ENCODE measurements at places on chromosomes 4 and X.

DNA sequence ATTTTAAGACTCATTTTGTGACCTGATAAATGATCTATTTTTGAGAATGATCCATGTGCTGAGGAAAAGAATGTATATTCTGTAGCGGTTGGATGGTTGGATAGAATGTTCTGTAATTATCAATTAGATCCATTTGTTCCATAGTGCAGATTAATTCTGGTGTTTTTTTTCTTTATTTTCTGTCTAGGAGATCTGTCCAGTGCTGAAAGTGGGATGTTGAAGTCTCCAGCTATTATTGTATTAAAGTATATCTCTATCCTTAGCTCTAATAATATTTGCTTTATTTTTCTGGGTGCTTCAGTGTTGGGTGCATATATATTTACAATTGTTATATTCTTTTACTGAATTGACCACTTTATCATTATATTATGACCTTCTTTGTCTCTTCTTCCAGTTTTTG, 1344.9 kb upstream of the TENM3 start:
- no peak for DNase-seq

- DNase-seq, result no peak
Observed at GRCh38 chrX:150696331-150696730, 3.1 kb downstream of the MTMR1 start.

GRCh38 chrX:55777596-55777995, 60.0 kb downstream of the RRAGB start:
- DNase-seq, result no peak

GRCh38 chr4:78079726-78080430, 22.8 kb downstream of the FRAS1 start:
- no peak for DNase-seq

- peak; percentile 77 for DNase-seq
Observed at GRCh38 chr4:183098723-183099536, at the start of gene WWC2. Gene WWC2 (plus strand): TSS chr4:183099257. CDS start chr4:183099492, 235 bp downstream.

DNA sequence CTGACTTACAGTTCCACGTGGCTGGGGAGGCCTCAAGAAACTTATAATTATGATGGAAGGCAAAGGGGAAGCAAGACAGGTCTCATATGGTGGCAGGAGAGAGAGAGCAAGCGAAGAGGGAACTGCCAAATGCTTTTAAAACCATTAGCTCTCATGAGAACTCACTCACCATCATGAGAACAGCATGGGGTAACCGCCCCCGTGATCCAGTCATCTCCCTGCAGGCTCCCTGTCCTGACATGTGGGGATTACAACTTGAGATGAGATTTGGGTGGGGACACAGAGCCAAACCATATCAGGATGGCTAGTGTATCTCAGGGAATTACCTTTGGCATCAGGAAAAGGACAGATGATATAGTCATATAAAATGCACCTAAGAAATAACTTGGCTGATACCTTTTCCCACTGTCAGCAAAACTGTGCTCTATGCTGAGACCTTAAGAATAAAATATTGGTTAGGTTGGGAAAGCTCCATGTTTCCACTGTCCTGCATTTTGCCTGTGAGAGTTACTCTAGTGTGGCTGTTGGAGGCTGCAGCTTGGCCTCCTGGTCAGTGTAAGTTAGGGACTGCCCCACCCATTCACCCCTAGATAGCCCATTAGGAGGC, 110.3 kb downstream of the UCHL1 start:
- no peak for DNase-seq

- DNase-seq, result no peak
Observed at GRCh38 chr4:53355930-53356521, 9.8 kb downstream of the SCFD2 start.

DNA sequence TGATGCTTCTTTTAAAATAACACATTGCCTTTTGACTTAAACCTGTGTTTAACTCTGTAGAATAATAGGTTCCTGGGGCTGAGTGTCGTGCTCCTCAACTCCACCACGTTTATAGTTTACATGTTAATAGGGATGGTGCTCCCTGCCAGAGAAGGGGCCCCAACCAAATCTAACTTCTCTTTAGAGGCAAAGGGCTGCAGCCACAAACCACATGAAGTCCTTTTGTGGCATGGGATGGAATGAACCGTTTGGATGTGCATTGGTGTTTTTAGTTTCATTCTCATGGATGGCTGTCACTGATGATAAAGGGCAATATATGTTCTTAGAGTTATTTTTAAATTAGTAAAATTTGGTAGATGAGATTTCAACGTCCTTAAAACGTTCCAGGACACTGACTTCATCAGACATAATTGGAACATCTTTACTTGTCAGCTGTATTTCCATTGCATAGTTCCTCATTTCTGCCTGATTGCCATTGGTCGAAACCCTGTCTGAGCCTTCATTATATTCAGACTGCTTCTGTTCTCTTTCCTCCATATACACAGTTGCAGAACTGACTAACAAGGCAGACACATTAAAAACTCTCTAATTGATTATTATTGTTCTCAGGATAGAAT, 60.4 kb upstream of the HPF1 start:
- DNase-seq, result no peak

- DNase-seq, result peak; percentile 40
Observed at GRCh38 chr4:174714393-174715211, 114.4 kb downstream of the GLRA3 start.

DNA sequence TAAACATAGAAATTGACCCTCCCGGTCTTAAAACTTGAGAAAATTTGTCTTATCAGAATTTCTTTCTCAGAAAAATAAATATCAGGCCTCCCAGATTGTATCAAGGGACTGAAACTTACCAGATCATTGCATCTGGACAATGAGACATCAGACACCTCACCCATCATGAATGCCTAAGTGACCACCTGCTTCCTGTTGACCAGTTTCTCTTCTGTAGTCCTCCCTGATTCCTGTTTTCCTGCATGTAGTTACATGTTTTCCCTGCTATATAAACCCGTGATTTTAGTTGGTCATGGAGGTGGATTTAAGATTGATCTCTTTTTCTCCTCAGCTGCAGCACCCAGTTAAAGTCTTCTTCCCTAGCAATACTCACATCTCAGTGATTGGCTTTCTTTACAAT, 548.1 kb downstream of the PPP4R3C start:
- no peak for DNase-seq

DNA sequence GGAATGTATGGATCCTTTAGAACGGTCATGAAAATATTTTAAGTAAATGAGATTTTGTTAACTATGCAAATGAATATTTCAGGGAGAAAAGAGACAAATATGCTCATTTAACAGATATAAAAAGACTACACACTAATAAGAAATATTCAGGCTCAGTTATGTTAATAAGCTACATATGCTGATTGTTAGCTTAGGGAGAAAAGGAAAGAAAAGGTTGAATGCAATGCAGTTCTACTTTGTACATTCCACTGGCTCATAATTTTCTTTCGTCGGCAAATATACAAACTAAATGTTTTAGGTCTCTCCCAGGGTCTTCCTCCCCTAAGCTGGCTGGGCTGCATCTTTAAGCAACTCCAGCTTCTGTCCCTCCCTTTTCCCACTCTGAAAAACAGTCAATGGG, 2.7 kb upstream of the RTL3 start:
- DNase-seq, result no peak

- DNase-seq, result no peak
Observed at GRCh38 chrX:133640161-133641015, 225.1 kb upstream of the GPC4 start.

DNA sequence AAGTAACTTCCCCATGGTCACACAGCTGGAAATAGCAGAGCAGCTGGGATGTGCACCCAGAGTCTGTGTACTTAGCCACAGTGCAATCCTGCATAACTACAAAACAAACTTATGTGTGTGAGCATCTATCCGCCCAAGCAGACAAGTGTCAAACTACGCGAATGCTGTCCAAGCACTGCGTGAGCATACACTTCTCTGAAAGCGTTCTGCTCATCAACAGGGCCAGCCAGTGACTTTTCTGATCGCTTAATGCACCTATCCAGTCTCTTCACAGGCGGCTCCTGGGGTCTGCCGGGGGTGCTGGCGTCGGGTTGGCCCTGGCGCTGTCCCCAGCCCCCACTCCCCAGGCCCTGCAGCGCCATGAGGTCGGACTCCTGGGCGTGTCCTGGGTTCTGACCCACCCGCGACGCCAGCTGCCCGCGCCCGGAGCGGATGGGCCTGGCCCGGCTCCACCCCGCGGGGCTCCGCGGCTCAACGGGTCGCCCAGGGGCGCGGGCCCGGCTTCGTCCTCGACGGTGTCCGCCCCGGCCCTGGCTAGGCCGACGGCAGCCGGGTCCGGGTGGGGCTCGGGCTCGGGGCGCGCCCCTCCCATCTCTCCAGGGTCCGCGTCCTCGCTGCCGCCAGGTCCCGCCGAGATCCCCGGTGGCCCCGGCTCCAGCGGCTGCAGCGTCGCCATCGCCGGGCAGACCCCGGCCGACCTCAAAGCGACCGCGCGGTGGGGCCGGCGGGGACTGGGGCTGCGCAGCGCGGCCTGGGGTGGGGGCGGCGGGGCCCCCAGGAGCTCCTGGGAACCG, 1.3 kb upstream of the ZNF141 start:
- DNase-seq, result no peak

- DNase-seq, result no peak
Observed at GRCh38 chr4:31877429-31877828, 1157.3 kb downstream of the PCDH7 start.

Data from HTR-8/SVneo (cell line).